Posterior vena cava (tissue), 2 donors: ENCODE measurements at places on chromosomes 3 and 15. TPM values are rescaled to one million over a fixed set of nuclear protein-coding genes. Genes with fewer than 3 reads are reported as not detected.

The LSAMP gene
- 3.7 TPM for total RNA-seq

The ROPN1 gene
- total RNA-seq, result not detected

The STRIT1 gene
- total RNA-seq, result not detected

The RASGRP1 gene
- 0.67 TPM for total RNA-seq

The PPM1M gene
- 28.8 TPM for total RNA-seq

The SECISBP2L gene
- total RNA-seq, result 51.9 TPM

The ISL2 gene
- total RNA-seq, result not detected

The WDR72 gene
- total RNA-seq, result not detected

The DAZL gene
- not detected for total RNA-seq

The GOLGA8Q gene
- 1.3 TPM for total RNA-seq

The DUOXA2 gene
- not detected for total RNA-seq

The EAF2 gene
- total RNA-seq, result 5.0 TPM

The TRMT10C gene
- 14.6 TPM for total RNA-seq

The TRH gene
- 0.23 TPM for total RNA-seq

The DGKG gene
- total RNA-seq, result 18.2 TPM

The STXBP5L gene
- 0.29 TPM for total RNA-seq

The TERC gene
- total RNA-seq, result 6.3 TPM

The THUMPD3 gene
- 39.9 TPM for total RNA-seq

The SATB1 gene
- total RNA-seq, result 10.9 TPM

The CDCP1 gene
- total RNA-seq, result 3.9 TPM

The GP5 gene
- 0.05 TPM for total RNA-seq

The MYRIP gene
- total RNA-seq, result 5.8 TPM

The BTLA gene
- total RNA-seq, result 0.14 TPM

The SYNPR gene
- total RNA-seq, result not detected

The NR2F2 gene
- 208 TPM for total RNA-seq

The DPPA2 gene
- total RNA-seq, result not detected

The SEMA3F gene
- 27.8 TPM for total RNA-seq

The EXD1 gene
- total RNA-seq, result not detected

The HRG gene
- not detected for total RNA-seq
